ENCODE measurements at places on chromosomes 3 and 15.

DNA sequence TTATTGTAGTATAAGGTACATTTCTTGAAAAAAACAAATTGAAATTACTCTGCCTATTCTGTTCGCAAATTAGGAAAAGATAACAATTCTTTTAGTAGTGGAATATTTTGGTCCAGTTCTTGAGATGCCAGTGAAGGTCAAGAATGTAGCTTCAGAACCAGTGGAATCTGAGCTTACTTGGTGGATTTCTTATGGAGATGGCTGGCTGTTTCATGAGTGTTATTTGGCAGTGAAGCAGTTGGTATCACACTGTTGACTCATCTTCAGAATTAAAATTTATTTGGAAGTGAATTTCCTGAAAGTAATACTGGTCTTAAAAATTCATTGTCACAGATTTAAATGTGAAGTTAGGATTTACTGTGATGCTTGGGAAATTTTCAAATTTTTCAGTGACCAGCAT is 19.1 kb downstream of the RNF13 start:
- peak; percentile 38 for DNase-seq

GRCh38 chr3:16392065-16392464 is 121.4 kb downstream of the RFTN1 start:
- DNase-seq, result no peak

- DNase-seq, result no peak
Observed at GRCh38 chr3:78741066-78741645, 1026.6 kb downstream of the ROBO1 start.

GRCh38 chr15:51198701-51199232 is 104.1 kb upstream of the TNFAIP8L3 start:
- no peak for DNase-seq

DNA sequence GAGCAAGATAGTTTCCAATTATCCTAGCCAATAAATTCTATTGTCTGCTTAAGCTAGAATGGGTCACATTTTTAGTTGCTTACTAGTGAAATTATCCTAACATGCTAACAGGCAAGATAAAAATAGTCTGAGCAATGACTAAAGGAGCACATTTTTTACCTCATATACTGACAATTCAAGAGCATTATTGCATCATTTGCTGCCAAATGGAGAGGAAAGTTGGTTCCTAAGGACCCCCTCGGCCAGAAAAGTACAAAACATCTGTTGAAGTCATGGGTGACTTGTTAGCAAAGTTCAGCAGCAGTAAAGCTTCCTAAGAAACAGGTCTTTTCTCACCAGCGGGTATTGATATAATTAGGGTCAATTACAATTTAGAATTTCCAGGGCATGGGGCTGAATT is 1001.0 kb downstream of the FHIT start:
- DNase-seq, result no peak

DNA sequence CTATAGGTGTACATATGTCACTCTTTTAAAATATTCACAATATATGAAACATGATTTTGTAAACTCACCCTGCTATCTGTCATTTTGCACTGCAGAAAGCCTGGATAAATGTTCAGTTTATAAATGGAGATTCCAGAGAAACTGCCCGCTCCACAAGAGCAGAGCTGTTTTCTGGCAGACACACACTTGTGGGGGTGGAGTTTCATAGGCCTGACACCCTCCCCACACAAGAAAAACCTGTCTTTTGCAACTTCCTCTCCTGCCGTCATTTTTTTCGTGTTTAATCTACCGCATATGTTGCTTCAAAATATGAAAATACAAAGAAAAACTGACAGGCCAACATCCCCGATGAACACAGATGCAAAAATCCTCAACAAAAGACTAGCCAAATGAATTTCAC is 479.0 kb downstream of the GABRG3 start:
- no peak for DNase-seq

GRCh38 chr3:19147905-19148767 is at the start of gene KCNH8:
Gene KCNH8 (plus strand): TSS chr3:19148510. CDS start chr3:19148720, 210 bp downstream.
- DNase-seq, result no peak

- no peak for DNase-seq
Observed at GRCh38 chr15:92580521-92580920, 75.1 kb downstream of the FAM174B start.

DNA sequence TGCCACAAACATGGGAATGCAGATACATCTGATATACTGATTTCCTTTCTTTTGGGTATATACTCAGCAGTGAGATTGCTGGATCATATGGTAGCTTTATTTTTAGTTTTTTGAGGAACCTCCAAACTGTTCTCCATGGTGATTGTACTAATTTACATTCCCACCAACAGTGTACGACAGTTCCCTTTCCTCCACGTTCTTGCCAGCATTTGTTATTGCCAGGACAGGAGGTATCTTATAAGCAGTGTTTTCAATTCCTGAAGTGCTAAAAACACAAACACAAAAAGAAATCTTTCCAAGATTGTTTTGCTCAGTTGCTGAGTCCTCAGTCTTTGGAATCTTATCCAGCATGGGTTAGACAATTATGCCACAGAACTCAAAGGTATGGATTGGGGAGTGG is 13.5 kb downstream of the GTF2E1 start:
- DNase-seq, result no peak

- no peak for DNase-seq
Observed at GRCh38 chr3:180962530-180962929, 27.0 kb downstream of the DNAJC19 start.

DNA sequence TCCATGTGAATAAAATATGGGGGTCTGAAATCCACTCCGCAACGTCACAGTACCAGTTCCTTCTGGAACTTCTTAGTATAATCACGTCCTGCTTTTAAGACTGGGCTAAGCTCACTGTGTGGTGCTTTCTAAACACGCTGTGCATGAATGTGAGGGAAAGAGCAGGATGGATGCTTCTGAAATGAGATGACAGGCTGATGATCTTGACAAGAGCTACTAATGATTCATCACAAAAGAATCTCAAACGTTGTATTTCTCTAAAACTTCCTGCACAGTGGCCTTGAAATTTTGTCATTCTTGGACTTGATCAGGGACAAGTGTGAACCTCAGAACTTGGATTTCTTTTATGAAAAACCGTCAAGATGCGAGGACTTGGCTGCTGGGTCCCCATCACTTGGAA is 221.4 kb downstream of the CADPS start:
- DNase-seq, result no peak

DNA sequence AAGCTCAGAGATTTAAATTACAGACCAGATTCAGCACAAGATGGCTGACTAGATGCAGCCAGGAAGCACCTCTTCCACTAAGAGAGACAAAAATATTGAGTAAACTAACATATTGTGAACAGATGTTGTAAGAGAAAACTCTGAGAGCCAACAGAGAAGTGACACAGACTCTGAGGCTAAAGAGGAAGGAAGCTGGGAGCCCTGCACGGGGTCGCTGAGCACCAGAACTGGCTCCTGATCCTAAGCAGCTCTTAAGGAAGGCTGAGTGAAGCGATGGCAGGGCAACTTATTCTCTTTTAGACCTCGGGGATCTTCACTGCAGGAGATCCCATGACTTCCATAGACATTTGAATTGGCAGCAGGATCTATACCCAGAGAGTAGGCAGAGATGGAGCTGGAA is 578.0 kb upstream of the GRM7 start:
- DNase-seq, result no peak

DNA sequence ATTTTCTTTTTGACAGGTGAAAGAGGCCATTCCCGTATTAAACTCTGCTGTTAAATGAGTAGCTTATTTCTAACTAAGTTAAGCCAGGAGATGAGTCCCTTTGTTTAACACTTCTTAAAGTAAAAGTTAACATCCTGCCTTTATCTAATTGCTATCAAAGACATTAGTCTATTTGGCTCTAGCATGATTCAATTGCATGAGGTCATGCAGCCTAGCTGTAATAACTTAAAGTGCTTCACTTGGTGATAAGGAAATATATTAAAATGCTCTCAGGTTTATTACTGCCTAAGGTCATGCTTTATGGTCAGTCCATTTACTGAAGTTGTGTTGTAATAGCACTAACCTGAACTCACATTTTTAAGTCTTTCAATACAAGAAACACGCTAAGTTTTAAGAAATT is 82.3 kb upstream of the MLF1 start:
- no peak for DNase-seq

DNA sequence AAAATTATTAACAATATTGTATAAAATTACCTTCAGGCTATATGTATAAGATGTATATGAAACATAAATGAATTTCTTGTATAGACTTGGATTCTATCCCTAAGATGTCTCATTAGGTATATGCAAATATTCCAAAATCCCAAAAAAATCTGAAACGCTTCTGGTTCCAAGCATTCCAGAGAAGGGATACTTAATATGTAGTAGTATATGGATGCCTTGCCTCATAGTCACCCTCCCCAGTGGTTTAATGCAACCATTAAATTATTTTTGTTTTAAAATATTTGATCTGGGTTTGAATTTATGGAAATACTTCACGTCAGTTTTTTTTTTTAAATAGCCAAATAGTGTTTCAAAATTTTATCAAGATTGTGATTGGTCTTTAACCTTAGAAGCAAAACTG is 27.2 kb downstream of the PLCL2 start:
- no peak for DNase-seq

DNA sequence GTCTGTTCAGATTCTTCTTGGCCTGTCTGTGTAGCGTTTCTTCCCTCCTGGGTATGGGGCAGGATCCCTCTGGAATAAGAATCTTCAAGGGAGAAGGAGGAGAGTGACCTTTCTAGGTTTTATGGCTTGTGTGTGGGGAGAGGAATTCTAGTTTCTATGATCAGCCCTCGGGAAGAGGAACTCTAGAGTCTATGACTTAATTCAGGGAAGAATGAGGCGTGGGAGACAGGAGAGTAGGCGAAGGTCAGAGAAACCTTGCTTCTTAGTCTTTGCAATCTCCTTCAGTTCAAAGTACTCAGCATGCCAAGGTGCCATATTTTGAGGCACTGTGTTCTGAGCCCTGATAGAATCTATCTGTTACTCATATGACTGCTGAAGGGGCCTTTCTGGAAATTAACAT is 99.2 kb upstream of the C3orf80 start:
- DNase-seq, result no peak

DNA sequence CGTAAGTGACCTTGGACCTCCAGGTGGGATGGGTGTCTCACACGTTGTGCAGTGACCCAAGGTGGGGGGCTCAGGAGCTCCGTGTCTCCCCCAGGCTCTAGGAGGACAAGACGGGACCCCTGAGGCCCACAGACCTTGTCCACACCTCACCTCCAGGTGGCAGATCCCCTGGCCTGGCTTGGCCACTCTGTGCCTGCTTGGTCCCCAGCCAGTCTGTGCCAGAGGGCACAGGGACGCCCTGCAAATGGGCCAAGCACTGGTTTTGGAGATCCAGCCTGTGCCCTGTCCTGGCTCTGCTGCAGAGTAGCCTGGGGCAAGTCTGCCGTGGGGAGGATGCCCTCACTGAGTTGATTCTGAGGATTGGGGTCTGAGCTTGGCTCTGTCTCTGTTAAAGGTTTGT is 14.0 kb downstream of the SLC6A6 start:
- DNase-seq, result no peak

GRCh38 chr3:105850593-105850992 is 18.2 kb downstream of the CBLB start:
- no peak for DNase-seq

DNA sequence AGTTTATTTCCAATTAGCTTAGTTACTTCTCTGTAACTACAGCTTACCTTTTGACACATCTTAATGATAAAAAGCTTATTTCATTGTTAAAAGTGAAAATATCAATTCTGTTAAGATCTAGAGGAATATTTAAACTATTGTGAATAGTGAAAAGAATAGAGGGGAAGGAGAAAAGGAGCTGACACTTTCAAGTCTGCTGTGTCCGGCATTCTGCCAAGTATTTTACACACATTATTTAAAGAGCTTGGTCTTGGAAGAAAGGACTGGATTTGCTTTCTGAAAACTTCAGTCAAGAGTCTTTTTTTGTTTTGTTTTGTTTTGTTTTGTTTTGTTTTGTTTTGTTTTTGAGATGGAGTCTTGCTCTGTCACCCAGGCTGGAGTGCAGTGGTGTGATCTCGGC is 34.8 kb downstream of the CCDC80 start:
- no peak for DNase-seq

DNA sequence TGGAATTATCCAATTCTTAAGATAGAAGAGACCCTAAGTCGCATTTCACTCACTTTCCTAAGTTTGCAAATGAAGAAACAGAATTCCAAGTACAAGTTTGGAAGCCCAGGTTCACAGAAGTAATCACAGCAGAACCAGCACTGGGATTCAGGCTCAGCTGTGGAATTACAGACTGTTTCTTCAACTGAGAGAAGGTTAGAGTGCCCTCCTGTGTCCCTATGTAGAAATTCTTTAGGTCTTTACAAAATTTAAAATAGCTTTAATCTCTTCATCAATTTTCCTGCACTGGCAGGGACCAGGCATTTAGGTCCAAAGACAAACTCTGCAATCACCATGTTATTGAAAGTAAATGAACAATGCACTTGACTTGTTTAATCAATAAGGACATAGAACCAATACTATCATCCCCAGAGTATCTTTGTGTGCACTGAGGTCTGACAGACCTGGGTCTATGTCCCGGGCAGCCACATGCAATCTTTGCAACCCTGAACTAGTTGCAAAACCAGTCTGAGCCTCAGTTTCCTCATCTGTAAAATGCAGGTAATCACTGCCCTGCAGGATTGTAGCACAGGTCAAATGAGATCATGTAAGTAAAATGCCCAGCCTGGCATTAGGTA is 96.3 kb upstream of the ZBED2 start:
- DNase-seq, result no peak

- no peak for DNase-seq
Observed at GRCh38 chr3:36944641-36945270, at the start of gene TRANK1. Gene TRANK1 (minus strand): TSS chr3:36945054. CDS start chr3:36944809, 245 bp downstream.

GRCh38 chr15:95804484-95804883 is 526.0 kb upstream of the NR2F2 start:
- DNase-seq, result no peak

GRCh38 chr3:129892857-129893580 is 492 bp downstream of the TMCC1 start:
- DNase-seq, result no peak

DNA sequence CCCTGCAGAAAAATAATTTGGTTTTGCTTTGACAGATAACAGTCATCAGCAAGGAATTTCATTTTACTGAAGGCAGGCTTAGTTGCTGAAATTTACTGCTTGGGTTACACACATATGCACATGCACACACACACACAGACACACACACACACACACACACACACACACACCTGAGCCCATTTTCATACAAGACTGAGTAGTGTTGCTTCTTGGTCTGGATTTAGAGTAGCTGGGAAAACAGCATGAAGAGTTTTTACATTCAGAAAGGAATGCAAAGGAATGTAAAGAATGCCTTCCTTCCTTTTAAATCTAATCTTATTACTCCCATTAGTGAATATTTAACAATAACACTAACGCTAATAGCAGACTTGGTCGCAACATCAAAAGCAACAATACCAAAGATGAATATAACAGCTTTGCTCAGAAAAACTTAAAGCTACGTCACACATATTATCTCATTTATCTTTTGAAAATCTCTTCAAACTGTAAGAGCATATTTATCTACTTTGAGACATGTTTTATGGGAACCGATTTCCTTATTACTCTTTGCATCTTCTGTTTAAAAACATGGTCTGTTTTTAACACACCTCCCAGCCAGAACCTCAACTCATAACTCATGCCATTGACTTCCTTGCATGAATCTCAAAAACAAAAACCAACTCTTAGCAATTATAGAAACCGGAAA is 32.5 kb downstream of the RFTN1 start:
- no peak for DNase-seq

All from AG04449 (cell line).